ENCODE measurements at places on chromosomes 2 and 18.

GRCh38 chr18:199768-200167, 41.4 kb downstream of the USP14 start:
- no peak for DNase-seq

- DNase-seq = no peak
These were observed 296.9 kb upstream of the CYRIA start for GRCh38 chr2:16962505-16962904.

GRCh38 chr2:240624950-240625621, at the start of gene GPR35:
TSS of gene GPR35 (plus strand) at chr2:240625480. CDS start at chr2:240629953, 4,473 bp downstream.
- no peak for DNase-seq

- DNase-seq = no peak
These were observed 411 bp downstream of the NARS1 start for GRCh38 chr18:57621246-57621604.
